Lower leg skin (tissue), 4 donors: ENCODE measurements at places on chromosomes 4 and X.

DNA sequence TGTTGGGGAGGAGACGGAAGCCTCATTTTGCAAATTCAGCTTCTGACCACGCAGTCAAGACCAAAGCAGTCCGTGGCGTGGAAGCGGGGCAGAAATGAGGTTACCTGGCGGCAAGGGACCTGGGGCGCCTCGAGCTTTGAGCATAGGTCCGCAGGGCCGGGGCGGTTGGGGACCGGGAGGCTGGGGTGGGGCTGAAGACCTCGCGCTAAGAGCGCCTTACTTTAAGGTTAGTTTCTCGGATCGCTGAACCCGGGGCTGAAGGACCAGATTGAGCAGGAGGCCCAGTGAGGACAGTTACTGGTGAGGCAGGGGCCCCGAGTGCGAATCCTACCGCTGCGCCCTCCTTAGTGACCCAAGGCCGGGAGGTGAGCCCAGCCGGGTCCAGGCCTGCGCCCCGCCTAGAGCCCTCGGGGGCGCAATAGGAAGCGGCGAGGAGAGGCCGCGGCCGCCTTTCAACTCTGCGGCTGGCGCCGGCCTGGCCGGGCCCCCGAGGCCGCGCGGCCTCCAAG is 7.5 kb downstream of the MSX1 start:
- DNase-seq = no peak

DNA sequence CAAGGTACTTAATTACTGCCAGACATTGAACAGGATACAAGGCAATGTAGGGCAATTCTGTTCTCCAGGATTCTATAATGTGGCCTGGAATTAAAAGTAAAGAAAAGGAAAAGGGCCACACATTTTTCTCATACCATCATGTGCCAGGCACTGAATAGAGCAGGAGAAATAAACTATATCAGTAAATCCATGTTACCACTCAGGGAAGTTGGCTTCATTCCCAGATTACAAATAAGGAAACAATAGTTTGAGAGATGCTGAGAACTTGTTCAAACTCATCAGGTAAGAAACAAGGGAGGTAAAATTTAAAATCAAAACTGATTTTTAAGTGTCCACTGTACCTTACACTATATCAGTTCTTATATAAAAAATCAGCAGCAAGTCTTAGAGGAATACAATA is 645.0 kb upstream of the ATOH1 start:
- no peak for DNase-seq

DNA sequence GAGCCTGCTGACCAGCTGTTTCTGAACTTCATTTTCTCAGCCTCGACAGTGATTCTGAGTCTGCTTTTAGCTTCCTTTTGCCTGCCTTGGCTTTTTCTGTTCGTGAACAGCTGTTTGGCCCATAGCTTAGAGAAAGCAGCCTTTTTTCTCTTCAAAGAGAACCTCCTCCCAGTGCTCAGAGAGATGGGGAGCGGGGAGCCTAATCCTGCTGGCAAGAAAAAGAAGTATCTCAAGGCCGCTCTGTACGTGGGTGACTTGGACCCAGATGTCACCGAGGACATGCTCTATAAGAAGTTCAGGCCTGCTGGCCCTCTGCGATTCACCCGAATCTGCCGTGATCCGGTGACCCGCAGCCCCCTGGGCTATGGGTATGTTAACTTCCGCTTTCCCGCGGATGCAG is 756 bp downstream of the PABPC5 start:
- no peak for DNase-seq

- DNase-seq = no peak
These were observed 79.7 kb upstream of the BCOR start for GRCh38 chrX:40177489-40177888.

- no peak for DNase-seq
These were observed 232.4 kb downstream of the LDB2 start for GRCh38 chr4:16665942-16666551.

DNA sequence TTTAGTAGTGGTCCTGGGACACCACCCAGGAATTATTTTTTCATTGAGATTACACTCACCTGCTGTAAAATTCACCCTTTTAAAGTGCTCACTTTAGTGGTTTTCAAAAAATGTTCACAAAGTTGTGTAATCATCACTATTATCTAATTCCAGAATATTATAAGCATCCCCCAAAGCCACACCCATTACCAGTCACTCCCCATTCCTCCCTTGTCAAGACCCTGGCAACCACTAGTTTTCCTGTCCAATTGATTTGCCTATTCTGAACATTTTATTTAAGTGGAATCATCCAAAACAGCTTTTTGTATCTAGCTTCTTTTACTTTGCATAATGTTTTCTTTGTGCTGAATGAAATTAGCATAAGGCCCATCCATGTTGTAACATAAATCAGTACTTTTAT is 12.7 kb upstream of the CXCL6 start:
- DNase-seq = no peak

- DNase-seq = no peak
These were observed 81.2 kb downstream of the ABLIM2 start for GRCh38 chr4:8077181-8078108.

GRCh38 chr4:2834001-2834921 is 9.4 kb upstream of the ADD1 start:
- DNase-seq = no peak

- DNase-seq = no peak
These were observed 95.2 kb upstream of the KLF3 start for GRCh38 chr4:38568768-38569167.

DNA sequence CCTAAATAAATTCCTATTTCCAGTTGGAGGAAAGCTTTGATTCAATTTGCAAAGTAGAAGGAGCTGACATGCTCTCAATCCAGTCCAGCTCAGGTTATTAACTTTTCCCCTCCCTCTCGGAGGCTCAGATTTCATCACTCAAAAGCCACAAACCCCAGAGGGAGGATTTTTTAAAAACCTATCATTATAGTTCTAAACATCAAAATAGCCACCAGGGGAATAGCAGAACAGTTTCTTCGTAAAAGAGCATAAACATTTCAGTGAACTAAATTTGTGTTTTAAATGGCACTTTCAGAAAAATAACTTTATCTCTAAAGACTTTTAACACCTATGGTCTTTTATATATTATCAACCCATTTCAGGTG is 8.8 kb downstream of the GPRIN3 start:
- DNase-seq = no peak

DNA sequence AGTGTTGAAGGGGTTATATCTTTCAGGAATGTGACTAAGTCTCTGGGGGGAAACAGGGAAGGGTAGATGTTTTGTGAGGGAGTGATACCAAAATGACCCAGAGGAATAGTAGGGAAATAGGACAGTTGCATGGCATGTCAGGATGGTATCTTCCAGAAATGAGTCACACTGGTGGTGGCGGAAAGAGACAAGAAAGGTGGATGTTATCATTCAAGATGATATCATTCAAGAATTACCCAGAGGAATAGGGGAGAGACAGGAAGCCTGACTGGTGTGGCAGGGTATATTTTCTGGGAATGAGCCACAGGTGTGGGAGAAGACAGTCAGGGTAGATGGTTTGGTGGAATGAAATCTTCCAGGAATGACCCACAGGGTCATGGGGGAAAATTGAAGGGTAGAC is 61.1 kb downstream of the MAOA start:
- DNase-seq = no peak

GRCh38 chr4:155675709-155676429 is 9.2 kb downstream of the GUCY1A1 start:
- DNase-seq = no peak

DNA sequence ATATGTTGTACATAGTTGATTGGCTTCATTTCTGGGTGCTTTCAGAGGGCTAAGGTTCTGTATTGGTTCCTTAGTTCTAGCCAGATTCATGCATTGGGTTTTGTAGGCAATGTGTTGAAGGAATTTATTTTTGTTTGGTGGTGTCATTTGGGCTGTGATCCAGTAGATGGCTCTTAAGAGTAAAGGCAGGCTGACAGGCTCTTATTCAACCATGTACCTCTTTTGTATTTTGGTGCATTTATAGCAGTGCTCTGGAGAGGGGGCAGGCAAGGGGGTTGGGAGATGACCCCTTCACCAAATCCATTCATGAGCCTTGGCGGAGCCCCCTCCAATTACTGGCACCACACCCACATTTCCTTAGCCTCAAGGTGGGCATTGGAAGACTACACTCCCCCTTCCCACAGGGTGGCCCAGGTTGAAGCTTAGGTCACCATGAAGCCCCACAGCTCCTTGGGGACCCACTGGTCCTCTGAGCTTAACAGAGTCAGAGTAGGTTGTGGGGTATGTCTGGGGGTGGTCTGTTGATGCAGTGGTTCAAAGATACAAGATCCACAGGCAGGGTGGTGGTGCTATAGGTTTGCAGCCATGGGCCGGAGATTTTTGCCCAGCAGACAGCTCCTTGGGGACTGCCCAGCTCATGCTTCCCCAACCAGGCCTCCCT is 143.0 kb upstream of the GNPDA2 start:
- no peak for DNase-seq

GRCh38 chr4:130468340-130468739 is 1372.4 kb downstream of the C4orf33 start:
- DNase-seq = no peak

DNA sequence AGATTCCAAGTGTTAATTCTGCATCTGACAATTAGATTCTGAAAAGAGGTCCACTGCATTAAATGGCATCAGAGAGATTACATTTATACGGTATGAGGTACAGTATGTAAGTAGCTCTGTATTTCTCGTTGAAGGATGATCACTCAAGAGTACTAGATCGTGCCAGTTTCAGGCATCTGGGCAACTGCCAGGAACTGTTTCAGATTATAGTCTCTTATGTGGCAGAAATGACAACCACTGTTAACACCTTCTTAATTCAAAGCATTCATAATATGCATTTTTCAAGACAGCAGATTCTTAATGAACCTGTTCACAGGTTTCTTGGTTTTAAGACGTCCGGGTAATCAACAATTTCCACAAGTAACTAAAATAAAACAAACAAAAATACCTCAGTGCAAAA is 1.6 kb downstream of the ANKRD50 start:
- no peak for DNase-seq

- DNase-seq = no peak
These were observed 119.1 kb downstream of the MBNL3 start for GRCh38 chrX:132369617-132370326.
